NCI-H69 (cell line): ENCODE measurements at places on chromosomes 16 and 17.

GRCh38 chr17:1727876-1728630 lies 3.5 kb downstream of the WDR81 start:
- DNase-seq: no peak

DNA sequence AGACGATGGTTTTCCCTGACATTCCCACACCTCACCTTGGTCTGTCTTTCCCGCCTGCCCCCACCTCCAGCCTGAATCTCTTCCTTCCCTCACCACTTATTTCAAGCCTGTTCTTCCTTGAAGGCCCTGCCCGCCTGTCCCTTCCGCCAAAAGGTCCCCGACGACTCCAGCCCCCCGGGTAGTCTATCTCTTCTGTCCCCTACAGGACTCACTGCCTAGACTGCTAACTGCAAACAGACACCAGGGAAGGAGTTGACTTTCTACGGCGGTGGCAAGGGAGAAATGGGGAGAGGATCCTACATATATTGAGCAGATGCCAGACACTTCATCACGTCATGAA lies 53.7 kb downstream of the NT5M start:
- no peak for DNase-seq

- DNase-seq: no peak
These were observed 146.9 kb upstream of the NOL11 start for GRCh38 chr17:67570797-67571196.

DNA sequence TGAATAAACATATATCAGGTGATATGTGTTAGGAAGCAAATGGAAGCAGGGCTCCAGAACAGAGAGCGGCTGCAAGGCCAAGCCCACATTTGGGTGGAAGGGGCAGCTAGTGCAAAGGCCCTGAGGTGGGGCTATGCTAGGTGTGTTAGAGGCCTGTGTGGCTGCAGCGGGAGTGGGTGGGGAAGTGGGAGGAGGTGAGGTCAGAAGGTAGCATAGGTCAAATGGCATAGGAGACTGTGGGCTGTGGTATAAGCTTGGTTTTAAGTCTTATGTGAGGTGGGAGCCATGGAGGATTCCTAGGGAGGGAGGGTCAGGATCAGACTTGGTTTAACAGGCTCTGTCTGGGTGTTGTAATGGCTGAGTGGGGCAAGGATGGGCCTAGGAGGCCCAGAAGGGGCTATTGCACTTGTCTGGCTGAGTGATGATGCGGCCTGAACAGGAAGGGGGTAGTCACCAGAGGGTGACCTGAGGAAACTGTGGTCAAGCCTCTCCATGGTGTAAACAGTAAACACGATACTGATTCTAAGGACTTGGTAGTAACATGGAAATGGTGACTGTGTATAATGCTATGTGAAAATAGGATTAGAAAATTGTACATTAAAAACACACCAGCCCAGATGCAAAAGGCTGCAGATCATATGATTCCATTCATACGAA lies 31.1 kb downstream of the RAI1 start:
- DNase-seq: no peak

GRCh38 chr16:84461413-84462295 lies 42.8 kb downstream of the MEAK7 start:
- DNase-seq: no peak

DNA sequence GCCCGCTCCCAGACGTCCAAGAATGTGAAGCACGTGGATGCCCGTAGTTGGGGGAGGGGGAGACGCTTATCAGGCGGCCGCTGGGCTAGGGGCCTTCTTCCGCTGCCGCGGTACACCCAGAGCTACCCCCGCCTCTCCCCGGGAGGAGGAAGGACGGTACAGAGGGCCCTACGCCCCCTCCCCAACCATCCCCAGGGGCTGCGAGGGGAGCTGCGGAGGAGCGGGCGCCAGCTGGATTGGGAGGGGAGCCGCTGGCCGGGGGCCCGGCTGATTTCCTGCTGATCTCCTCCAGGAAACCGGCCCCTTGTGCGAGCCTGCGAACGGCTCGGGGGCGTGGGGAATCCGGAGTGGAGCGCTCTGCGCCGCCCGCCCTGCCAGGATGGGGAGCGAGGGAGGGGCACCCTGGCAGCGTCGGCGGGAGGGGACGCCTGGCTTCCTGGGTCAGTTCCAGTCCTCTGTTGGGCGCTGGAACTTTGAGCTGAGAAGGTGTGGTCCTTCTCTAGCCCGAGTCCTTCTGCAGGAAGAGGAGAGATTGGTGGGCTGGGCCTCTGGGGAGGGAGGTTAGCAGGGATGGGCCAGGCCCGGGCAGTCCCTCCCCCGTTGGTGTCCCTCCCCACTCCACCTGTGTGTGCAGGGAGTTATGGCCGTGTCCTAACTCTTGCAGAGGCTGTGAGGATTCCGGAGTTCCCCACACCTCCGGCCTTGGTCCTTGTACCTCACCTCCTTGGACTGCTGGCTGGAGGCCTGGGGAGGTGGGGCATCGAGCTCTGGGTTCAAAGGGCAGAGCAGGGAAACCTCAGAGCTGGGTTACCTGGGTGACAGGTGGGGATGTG lies 19.2 kb downstream of the GJD3 start:
- DNase-seq: peak; percentile 74

- DNase-seq: peak; percentile 1
These were observed 3.4 kb downstream of the WWOX start for GRCh38 chr16:78102865-78103264.

GRCh38 chr17:7582396-7583252 lies 1.0 kb upstream of the MPDU1 start:
- DNase-seq: no peak

DNA sequence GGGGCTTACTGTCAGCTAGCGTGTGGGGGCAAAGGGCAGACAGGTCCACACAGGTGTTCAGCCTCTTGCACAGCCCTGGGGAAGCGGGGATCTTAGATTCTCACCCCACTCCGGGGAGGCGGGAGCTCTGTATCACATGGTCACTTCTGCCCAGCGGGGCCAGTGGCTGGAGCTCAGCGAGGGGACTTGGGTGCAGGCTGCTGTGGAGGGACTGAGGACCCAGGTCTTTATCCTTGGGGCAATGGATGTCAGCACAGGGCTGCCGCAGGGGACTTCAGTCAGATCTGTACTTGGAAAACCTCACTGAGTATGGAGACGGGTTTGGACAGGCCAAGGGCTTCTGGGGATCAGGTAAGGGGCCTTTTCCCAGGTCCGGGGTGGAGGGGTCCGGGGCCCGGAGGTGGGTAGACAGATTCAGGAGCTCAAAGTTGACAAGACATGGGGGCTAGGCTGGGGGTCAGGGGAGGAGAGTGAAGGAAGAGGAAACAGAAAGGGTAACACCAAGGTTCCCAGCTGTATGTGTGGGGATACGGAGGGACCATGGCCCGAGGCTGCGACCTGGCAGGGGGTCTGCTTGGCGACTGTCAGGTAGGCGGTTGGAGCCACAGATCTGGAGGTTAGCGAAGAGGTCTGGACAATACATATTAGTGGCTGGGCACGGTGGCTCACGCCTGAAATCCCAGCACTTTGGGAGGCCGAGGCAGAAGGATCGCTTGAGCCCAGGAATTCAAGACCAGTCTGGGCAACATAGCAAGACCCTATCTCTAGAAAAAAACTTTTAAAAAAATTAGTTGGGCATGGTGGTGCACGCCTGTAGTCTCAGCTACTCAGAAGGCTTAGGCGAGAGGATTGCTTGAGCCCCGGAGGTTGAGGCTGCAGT lies 15.1 kb upstream of the BAIAP2 start:
- DNase-seq: no peak

DNA sequence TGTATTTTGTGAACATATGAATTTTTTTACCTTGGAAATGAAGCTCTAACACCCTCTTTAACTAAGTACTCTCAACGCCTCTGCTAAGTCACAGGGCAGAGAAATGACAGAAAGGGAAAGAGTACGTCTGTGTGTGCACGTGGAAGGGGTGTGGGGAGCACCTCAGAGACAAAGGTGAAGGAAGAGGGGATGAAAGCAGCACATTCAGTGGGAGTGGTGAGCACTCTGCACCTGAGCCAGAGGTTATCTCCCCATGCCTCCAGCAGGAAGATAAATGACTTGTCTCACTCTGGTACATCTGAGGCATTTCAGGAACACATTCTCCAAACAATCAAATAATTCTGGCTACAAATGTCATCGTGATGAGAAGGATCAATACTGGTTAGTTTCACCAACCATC lies 15.0 kb downstream of the GNA13 start:
- no peak for DNase-seq

DNA sequence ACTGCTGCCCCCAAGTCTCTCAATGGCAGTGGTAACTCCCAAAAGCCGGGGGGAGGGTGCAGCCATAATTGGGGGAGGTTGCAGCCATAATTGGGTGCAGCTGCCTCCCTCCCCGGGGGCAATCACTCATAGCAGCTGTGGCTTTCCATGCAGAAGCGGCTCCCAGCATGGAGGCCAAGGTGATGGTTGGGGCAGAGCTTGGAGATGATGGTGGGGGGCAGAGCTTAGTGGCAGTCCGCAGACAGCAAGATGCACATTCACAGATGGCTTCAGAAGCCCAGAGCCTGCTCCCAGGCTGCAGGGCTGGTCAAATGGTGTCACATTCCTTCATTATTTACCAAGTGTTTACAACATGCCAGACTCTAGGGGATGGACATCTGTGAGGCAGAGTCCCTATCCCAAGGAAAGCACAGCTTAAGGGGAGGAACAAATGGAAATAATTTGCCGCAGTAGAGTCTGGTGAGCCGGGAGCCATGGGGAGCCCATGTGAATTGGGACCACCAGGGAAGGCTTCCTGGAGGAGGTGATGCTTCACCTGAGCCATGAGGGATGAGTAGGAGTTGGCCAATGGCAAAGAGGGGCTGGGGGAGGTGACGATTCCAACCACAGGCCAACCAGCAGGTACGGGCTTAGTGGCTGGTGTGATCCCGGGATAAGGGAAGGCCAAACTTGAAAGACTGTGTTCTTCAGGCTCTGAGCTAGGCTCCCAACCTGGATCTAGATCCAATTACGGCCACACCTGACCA lies 8.1 kb downstream of the DOC2B start:
- no peak for DNase-seq

GRCh38 chr16:22240023-22240710 lies 34.1 kb downstream of the EEF2K start:
- no peak for DNase-seq

- DNase-seq: no peak
These were observed 118.2 kb upstream of the KCNJ18 start for GRCh38 chr17:21573961-21574610.

DNA sequence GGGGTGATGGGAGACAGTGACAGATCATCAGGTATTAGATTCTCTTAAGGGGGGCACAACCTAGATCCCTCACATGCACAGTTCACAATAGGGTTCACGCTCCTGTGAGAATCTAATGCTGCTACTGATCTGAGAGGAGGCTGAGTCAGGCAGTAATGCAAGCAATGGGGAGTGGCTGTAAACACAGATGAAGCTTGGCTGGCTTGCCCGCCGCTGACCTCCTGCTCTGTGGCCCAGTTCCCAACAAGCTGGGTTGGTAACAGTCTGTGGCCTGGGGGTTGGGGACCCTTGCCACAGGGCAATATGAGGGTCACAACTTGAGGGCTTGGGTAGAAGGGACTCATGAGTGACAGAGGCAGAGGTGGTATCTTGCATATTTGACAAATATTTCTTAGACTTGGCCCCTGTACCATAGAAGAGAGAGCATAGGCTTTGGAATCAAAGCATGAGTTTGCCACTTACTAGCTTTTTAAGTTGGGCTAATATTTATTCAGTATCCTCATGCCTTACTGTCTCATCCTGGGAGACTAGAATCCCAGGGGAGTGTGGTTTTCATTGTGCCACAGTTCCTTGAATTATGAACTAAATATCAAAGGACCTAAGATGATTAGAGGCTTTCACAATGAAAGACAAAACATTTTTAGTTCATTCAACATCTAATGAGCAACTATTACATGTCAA lies 133.4 kb downstream of the SPACA3 start:
- no peak for DNase-seq

DNA sequence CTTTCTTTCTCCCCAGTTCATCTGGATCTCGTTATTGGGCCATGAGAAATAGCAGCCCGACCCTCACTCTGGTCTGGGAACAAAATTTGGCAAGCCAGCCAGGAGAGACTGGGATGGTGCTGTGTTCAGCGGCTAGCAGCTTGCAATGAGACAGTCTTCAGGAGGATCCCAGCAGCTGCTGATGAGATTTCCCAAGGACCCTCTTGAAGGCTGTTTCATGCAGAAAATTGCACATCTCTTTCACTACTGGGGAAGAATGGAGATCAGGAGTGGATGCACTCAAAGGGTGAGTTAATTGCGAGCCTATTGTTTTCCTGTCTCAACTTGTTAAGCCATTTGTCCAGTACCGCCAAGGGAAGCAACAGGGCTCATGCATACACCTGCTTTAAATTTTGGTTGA lies 5.5 kb upstream of the COIL start:
- peak; percentile 75 for DNase-seq

GRCh38 chr17:63445571-63445953 lies 544 bp downstream of the CYB561 start:
- DNase-seq: peak; percentile 70

DNA sequence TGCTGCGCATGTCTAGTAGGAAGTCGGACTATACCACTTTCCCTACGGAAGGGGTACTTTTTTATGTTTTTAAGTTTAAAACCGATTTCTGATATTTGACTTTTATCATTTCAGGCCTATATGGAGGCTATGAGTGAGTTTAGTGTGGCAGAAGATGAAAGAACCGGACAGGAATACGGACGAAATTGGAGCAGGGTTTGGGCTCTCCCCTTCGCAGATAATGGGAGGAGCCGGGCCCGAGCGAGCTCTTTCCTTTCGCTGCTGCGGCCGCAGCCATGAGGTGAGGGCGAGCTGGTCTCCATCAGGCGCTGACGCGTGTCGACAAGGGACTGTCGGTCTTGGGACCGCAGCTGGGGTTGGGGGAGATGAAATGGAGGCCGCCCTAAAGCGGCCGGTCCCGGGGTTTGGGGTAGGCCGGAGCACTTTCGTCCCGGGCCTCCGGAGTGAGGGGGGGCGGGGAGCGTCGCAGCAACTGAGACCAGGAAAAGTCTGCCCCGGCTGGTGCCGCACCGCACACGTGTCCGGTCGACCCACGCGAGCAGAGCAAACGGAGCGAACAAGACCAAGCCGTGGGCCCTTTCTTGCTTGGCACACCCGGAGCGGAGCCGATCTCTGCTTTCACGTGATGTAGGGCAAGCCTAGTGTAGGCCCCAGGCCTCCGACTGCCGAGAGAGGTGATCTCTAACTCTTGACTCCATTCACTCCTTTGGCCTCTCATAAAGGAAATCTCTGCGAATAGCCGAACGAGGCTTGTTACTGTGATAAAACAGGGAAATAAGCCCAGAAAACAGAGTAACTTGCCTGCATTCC lies at the start of gene RPL19:
Gene RPL19 (plus strand): TSS at position 214 of the 810 bp plus-strand sequence. CDS start 62 bp downstream, at position 276.
- peak; percentile 92 for DNase-seq

GRCh38 chr17:77649717-77650211 lies 308.7 kb upstream of the TNRC6C start:
- DNase-seq: no peak

GRCh38 chr16:51139568-51139967 lies 11.5 kb downstream of the SALL1 start:
- DNase-seq: no peak

GRCh38 chr16:13438064-13438463 lies 481.9 kb upstream of the ERCC4 start:
- DNase-seq: no peak

- DNase-seq: no peak
These were observed 291.6 kb upstream of the TNRC6C start for GRCh38 chr17:77666881-77667395.

- peak; percentile 82 for DNase-seq
These were observed 4.5 kb upstream of the TMEM235 start for GRCh38 chr17:78226759-78227454.

GRCh38 chr17:74865504-74866197 lies 6.0 kb upstream of the GRIN2C start:
- DNase-seq: no peak

GRCh38 chr16:35565626-35566025 lies 2106.2 kb downstream of the TP53TG3F start:
- DNase-seq: no peak
